CD4-positive, alpha-beta T cell (primary cell): ENCODE measurements at places on chromosomes 5 and 9. TPM values are rescaled to one million over a fixed set of nuclear protein-coding genes. Genes with fewer than 3 reads are reported as not detected.

GRCh38 chr9:137055385-137056364 is 1.8 kb upstream of the ENTPD2 start:
- H3K27ac ChIP-seq: no peak overlapping the region
- peaks cover 19% of the 10 kb centered on the region for H3K4me1 ChIP-seq
- peaks cover 27% of the 10 kb centered on the region for H3K27me3 ChIP-seq
- no peak overlapping the region for H3K4me3 ChIP-seq
- no peak for DNase-seq
- no peaks in the 10 kb centered on the region for H3K36me3 ChIP-seq

DNA sequence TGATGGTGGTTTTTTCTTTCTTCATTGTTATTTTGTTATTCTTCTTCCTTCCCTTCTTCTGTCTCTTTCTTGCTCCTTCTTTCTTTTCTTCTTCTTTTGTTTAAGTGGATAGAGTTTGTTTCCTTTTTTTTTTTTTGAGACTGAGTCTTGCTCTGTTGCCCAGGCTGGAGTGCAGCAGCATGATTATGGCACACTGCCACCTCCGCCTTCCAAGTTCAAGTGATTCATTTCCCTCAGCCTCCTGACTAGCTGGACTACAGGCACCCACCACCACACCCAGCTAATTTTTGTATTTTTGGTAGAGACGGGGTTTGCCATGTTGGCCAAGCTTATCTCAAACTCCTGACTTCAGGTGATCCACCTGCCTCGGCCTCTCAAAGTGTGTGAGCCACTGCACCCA is 40.3 kb downstream of the JAK2 start:
- H3K4me3 ChIP-seq: no peak overlapping the region
- H3K36me3 ChIP-seq: peaks cover 47% of the 10 kb centered on the region
- H3K27ac ChIP-seq: no peak overlapping the region
- no peaks in the 10 kb centered on the region for H3K27me3 ChIP-seq
- no peak for DNase-seq

- H3K27ac ChIP-seq: no peak overlapping the region
- H3K4me1 ChIP-seq: no peaks in the 10 kb centered on the region
- H3K4me3 ChIP-seq: no peak overlapping the region
- no peaks in the 10 kb centered on the region for H3K27me3 ChIP-seq
- no peak for DNase-seq
Observed at GRCh38 chr5:66417781-66418180, 178.4 kb upstream of the MAST4 start.

CCDC180 gene
- 7.1 TPM for total RNA-seq

GRCh38 chr9:129576546-129577543 is 44.1 kb downstream of the C9orf50 start:
- no peak overlapping the region for H3K4me3 ChIP-seq
- peaks cover 34% of the 10 kb centered on the region for H3K4me1 ChIP-seq
- H3K27ac ChIP-seq: no peak overlapping the region
- no peaks in the 10 kb centered on the region for H3K27me3 ChIP-seq
- DNase-seq: no peak
- H3K36me3 ChIP-seq: no peaks in the 10 kb centered on the region

DNA sequence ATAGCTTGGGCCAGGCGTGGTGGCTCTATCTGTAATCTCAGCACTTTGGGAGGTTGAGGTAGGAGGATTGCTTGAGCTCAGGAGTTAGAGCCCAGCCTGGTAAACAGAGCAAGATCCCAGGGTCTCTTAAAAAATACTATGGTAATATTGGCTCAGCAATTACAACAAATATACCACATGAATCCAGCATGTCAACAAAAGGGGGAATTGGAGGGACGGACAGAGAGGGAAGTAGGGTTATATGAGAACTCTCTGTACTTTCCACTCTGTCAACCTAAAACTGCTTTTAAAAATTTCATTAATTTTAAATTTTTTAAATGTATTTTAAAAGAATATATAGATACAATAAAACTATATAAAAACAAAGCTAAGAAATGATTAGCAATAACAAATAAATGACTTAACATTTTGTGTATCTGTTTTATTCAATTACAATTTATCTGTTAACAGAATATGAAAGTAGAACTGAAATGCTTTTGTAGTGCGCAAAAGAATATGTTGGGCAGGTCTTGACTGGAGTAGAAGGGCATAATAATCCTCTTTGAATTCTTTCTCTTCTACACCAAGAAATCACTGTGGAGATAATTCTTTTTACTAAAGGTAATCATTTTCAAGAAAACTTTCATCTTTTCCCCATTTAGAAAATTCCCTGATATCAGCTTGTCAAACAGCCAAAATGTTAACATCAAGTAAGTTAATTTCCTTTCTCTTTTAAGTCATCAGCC is 12.9 kb upstream of the CDC42SE2 start:
- no peaks in the 10 kb centered on the region for H3K27me3 ChIP-seq
- H3K36me3 ChIP-seq: peaks cover under 1% of the 10 kb centered on the region
- DNase-seq: no peak
- H3K4me3 ChIP-seq: peak overlapping the region; percentile 4
- H3K4me1 ChIP-seq: peaks cover 35% of the 10 kb centered on the region

GRCh38 chr5:3593771-3594509 is 1.7 kb upstream of the IRX1 start:
- no peak overlapping the region for H3K27ac ChIP-seq
- no peak overlapping the region for H3K4me3 ChIP-seq
- no peaks in the 10 kb centered on the region for H3K36me3 ChIP-seq
- no peaks in the 10 kb centered on the region for H3K4me1 ChIP-seq
- DNase-seq: no peak
